Stimulated activated CD4-positive, alpha-beta T cell treated with anti-CD3 and anti-CD28 coated beads, TNF-alpha, amount 100 ng/mL, for 24 hours (primary cell): ENCODE measurements at places on chromosomes 6 and 20.

DNA sequence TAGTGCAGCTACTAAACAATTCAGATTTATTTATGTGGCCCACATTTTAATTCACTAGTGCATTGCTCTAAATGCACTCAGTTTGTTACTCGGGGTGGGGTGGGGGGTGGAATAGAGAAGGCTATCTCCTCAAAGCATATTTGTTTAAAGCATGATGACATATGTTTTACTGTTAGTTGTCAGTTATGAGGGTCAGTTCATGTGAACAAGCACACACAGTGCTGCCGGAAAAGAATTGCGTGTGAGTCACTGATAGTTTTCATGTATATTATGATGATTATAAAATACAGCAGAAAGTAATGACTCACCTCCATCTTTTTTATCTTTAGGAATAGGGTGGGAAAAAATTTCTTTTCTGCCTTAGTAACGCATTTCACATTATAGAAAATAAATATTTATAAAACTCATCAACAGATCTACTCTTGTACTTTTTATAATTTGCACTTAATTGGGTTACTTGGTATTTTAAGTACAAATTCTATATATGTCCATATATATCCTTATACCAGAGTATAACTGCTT is 42.2 kb upstream of the STXBP5 start:
- no peak for DNase-seq

DNA sequence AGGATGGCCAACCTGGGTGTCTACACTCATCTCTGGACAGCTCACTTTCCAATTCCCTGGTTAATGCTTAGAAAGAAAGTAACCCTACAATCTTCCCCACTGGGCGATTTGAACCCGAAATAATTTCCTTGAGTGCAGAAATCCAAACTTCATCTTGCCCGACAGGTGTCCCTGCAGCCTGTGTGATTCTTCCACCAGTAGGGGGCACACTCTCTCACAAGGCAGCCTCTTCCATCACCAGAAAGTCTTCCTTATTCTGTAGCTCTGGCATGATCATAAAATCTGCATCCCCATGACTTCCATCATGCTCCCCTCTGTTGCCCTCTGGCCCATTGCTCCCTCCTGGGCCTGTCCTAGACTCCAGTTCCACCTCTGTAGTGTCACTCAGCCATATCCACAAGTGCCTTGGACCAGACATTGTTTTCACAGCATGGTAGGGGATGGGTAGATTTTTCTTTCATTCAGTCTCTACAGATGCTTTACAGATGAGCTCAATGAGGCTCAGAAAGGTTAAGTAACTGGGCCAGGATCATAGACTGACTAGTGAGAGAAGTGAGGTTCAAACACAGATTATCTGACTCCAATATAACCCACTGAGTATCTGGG is 170.4 kb upstream of the SPTLC3 start:
- DNase-seq = no peak

DNA sequence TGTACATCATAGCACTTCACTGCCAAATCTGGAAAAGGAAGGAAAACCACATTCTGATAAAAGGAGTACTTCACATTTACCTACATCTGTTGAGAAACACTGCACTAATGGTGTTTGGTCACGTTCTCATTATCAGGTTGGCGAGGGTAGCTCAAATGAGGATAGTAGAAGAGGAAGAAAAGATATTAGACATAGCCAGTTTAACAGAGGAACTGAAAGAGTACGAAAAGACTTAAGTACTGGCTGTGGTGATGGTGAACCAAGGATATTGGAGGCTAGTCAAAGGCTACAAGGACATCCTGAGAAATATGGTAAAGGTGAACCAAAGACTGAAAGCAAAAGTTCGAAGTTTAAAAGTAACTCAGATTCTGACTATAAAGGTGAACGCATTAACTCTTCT is 32.0 kb upstream of the GJA10 start:
- no peak for DNase-seq

DNA sequence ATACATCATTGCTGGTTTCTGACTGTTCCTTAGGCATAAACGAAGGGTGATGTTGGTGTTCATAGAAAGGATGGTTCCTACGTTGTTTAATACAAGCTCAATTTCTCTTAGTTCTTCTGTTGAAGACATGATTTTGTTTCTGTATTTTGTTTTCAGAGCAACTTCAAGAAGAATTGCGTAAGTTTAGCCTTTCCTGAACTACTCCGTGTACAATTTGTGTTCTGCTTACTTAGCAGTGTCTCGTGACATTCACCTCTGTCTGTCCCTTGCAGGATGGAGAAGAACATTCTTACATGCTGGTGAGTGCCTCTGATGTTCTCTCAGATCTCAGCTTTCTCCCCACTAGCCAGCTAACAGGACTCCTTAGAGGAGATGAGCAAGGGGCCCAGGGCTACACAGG is 7.6 kb downstream of the BTN2A2 start:
- no peak for DNase-seq

DNA sequence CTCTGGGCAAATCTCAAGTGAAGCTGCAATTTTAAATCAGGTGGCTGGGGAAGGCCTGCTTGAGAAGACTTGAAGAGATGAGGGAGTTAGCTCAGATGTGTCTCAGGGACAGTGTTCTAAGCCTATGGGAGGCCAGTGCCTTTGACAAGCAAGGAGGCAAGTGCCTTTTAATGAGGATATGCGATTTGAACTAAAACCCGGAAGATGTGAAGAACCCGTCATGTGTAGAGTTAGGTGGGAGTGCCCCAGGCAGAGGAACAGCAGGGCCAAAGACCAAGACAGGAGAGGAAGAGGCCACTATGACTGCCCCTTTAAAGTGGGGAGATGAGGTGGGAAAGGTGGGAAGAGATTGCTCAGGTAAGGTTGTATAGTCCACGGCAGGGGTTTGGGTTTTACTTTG is 71.9 kb downstream of the SLX4IP start:
- no peak for DNase-seq

DNA sequence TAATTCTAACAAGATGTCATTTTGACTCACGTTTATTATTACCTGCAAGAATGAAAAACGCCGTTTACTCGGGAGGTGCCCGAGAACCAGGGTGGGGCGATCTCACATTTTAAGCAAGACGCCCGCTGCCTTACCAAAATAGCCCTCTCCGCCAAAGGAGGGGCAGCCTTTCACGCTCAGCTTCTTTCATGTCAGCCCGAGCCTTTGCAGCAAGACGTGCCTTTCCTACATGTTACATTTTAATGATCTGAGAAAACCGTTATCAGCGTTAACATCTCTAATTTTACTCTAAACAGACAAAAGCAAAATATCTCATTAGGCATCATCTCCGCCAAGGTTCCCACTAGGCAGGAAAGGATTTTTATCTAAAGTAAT is 2.0 kb downstream of the BACH2 start:
- DNase-seq = no peak
